ENCODE measurements at places on chromosomes 12 and 14.

- DNase-seq: no peak
Observed at GRCh38 chr14:104981699-104982541, 3.7 kb upstream of the CLBA1 start.

GRCh38 chr14:89503431-89503996, 86.5 kb upstream of the FOXN3 start:
- no peak for DNase-seq

DNA sequence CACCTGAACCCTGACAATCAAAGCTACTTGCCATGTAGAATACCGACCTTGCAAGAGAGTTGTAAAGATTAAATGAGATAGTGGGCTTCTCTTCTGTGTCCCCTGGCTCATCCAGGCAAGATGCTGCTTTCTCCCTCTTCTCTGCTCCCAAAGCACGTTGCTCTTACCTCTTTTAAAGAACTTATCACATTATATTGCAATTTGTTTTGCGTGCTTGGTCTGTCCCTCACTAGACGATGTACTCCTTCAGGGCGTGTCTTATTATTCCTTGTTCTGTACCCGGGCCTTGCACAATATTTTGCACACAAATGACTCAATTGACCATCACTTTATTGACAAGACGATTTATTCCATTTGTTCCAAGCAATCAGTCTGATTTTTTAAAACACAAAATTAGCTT, 3.3 kb downstream of the DCN start:
- DNase-seq: no peak

- DNase-seq: no peak
Observed at GRCh38 chr12:12887471-12887870, 3.9 kb upstream of the GPRC5A start.

GRCh38 chr12:109140560-109140959, 24.2 kb downstream of the ACACB start:
- no peak for DNase-seq

GRCh38 chr12:98730412-98730811, 85.3 kb downstream of the APAF1 start:
- DNase-seq: no peak
